ENCODE measurements at places on chromosomes 12 and 14.

GRCh38 chr12:65663648-65664047 lies 160.6 kb upstream of the HMGA2 start:
- DNase-seq = no peak

DNA sequence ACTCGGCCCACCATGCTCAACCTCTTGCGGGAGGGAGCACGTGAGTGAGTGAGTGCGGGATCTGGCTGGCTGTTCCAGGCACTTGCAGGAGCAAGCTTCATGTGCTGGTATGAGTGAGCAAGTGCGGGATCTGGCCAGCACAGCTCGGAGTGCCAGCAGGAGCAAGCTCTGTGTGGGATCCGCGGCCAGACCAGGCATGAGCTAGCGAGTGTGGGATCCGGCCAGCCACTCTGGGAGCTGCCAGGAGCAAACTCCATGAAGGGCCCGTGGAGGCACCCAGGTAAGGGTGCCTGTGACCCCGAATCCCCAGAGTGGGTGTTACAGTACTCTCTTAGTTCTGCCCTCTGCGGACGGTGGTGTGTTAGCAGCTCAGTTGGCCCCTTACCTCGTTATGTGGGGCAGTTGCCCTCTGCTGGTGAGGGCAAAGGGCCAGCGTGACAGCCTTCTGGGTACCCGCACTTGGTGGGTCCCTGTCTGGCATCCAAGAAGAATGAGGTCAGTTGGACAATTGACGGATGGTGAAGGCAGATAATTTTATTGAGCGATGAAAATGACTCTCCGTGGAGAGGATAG lies 38.3 kb downstream of the RAD51B start:
- peak; percentile 3 for DNase-seq

DNA sequence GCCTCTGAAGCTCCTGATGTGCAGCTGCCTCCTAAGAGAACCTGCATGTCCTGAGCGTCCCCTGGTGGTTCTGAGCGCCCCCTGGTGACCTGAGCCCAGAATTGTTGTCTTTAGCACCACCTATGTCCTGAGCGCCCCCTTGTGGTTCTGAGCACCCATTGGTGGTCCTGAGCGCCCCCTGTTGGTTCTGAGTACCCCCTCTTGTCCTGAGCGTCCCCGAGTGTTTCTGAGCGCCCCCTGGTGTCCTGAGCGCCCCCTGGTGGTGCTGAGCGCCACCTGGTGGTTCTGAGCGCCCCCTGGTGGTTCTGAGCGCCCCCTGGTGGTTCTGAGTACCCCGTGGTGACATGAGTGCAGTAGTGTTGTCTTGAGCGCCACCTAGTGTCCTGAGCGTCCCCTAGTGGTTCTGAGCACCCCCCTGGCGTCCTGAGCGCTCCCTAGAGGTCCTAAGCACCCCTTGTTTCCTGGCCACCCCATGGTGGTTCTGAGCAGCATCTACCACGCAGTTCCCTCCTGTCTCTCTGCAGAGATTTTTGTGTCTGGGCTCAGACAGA lies 782.5 kb downstream of the TMEM121 start:
- no peak for DNase-seq

DNA sequence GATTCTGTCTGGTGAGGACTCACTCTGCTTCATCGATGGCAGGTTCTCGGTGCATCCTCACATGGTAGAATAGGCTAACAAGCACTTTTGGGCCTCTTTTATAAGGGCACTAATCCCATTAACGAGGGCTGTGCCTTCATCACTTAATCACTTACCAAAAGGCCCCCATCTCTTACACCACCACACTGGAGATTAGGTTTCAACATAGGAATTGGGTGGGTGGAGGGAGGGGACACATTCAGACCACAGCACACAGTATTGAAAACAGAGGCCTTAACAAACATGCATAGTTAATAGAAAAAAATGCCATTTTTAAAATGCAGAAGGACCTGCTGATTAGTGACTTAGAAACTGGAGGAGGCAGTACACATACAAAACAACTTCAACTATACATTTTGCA lies 61.6 kb downstream of the SPPL3 start:
- no peak for DNase-seq

- DNase-seq = no peak
Observed at GRCh38 chr12:7387289-7387688, 56.7 kb downstream of the CD163L1 start.

- DNase-seq = no peak
Observed at GRCh38 chr14:20682127-20682434, 2.3 kb upstream of the RNASE4 start.

DNA sequence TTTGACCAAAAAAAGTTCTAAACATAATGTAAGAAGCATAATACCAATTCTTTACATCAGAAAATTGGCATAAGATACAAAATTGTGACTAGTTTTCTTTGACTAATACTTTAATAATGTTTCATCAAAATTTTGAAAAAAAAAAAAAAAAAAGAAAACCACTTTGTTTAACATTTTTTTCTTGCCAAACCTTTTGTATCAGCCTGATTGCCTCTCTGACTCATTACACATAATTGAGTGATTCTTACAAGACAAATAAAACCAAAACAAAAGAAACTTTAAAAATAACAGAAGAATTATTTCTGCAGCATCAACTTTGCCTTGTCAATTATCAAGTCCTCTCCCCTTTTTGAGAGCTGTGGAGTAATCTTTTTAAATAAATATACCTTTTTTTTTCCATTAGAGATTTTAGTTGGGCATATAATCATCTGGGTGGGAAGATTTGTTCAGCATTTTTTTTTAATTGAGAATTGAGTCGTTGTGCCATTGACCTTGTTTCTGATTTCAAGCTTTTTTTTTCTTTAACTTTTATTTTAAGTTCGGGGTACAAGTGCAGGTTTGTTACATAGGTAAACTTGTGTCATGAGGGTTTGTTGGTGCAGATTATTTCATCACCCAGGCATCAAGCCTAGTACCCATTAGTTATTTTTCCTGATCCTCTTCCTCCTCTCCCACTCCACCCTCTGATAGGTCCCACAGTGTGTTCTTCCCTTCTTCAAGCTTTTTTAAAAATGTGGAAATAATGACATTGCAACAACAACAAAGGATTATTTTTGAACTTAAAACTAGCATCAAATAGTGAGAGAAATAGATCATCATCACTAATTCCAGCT lies 45.8 kb upstream of the HMGA2 start:
- no peak for DNase-seq

DNA sequence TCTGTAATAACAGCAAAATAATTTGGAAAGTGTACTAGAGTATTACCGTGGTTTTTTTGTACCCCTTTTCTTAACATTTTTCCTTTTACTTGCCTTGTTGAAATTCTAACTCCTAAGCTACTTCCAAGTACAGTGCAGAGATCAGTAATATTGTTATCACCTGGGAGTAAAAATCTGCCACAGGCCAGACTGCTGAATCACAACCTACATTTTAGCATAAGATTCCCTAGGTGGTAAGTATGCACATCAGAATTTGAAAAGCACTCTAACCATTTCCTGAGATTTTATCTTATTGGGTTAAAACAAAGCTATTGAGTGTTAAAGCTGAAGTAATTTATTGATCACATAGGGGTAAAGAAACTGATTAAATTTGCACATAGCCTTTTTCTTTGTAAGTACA lies 55.2 kb upstream of the KCNH3 start:
- DNase-seq = no peak

- DNase-seq = peak; percentile 22
Observed at GRCh38 chr14:88129306-88130056, 124.5 kb downstream of the GPR65 start.

DNA sequence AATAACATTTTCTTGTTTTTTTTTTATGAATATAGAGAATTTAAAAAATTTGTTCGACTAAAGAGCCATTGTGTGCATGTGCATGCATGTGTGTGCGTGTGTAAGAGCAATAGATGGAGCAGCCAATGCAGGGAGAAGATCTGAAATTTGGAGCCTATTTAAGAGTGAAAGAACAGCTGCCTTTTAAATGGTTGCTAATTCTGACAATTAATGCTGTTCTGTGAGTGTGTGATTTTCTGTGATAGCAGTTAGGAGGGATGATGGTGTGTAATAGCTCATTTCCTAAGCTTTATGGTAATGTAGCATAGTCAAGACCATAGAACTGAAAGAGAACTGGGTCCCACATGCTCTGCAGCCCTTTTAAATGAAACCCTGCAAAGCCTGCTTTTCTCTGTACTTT lies 137.9 kb downstream of the NRXN3 start:
- DNase-seq = no peak

- no peak for DNase-seq
Observed at GRCh38 chr14:69558774-69559173, 15.9 kb downstream of the CCDC177 start.

GRCh38 chr14:61577506-61577931 lies 117.8 kb upstream of the HIF1A start:
- DNase-seq = no peak

DNA sequence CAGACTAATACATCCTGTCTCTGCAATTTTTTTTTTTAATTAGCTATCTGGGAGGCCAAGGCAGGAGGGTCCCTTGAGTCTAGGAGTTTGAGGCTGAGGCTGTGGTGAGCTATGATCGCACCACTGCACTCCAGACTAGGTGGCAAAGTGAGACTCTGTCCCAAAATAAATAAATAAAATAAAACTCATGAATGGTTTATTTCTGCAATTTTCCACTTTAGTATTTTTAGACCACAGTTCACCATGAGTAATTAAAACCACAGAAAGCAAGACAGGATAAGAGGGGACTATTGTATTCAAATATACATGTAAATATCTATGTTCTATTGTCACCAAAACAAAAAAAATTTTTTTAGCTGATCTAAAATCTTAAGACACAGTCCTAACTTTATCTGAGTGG lies 17.8 kb downstream of the TAOK3 start:
- DNase-seq = no peak
